ENCODE measurements at places on chromosomes 7 and 10.

- DNase-seq = no peak
- H3K36me3 ChIP-seq = no peaks in the 10 kb centered on the region
These were observed 94.3 kb upstream of the DNAAF5 start for GRCh38 chr7:631964-632830.

DNA sequence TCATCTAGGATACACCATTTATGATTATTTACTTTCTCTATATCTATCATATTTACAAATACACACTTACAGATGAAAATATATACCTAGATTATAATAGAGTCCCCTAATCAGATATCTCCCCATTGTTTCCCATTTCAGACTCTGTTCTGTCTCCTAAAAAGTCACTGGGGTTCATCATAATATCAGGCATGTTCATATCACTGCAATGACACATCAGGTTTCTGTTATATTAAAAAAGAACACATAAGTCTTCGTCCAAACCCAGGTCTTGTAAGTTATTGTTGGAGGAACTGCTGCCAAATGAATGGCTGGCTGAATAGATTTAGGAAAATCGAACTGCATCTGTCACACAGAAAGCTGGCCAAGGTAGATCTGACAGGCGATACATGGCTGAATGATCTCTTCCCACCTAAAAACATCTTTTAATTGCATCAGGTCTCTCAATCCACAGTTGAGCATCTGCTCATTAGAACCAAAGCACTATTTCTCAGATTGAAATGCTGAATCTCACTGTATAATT lies 178.7 kb downstream of the CACNA2D1 start:
- H3K36me3 ChIP-seq = no peaks in the 10 kb centered on the region
- no peak overlapping the region for H3K27ac ChIP-seq
- no peaks in the 10 kb centered on the region for H3K27me3 ChIP-seq
- H3K4me1 ChIP-seq = no peaks in the 10 kb centered on the region
- H3K4me3 ChIP-seq = no peak overlapping the region

GRCh38 chr10:116891208-116891607 lies 41.9 kb downstream of the ENO4 start:
- no peak for DNase-seq
- H3K4me1 ChIP-seq = peaks cover 5% of the 10 kb centered on the region
- H3K27ac ChIP-seq = no peak overlapping the region

DNA sequence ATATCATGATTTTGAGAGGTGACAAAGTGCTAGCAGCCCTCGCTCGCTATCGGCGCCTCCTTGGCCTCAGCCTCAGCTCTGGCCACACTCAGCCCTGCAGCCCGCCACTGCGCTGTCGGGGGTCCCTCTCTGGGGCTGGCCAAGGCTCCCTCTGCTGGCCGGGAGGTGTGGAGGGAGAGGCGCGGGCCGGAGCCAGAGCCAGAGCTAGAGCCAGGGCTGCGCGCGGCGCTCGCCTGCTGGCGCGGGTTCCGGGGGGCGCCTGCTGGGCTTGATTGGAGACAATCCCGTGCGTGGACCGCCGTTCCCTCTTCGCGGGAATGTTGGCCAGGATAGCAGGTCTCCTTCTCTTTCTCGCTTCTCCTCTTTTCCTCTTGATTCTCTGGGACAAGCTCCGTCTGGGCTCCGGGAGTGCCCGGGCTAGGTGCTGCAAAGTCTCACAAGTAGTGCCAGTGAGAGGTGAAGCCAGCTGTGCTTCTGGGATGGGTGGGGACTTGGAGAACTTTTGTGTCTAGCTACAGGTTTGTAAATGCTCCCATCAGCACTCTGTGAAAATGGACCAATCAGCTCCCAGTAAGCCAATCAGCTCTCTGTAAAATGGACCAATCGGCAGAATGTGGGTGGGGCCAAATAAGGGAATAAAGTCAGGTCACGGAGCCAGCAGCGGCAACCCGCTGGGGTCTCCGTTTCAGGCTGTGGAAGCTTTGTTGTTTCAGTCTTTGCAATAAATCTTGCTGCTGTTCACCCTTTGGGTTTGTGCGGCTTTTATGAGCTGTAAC lies 43.4 kb upstream of the ELMO1 start:
- H3K27me3 ChIP-seq = no peaks in the 10 kb centered on the region
- no peak overlapping the region for H3K4me3 ChIP-seq
- H3K27ac ChIP-seq = no peak overlapping the region
- no peaks in the 10 kb centered on the region for H3K36me3 ChIP-seq

DNA sequence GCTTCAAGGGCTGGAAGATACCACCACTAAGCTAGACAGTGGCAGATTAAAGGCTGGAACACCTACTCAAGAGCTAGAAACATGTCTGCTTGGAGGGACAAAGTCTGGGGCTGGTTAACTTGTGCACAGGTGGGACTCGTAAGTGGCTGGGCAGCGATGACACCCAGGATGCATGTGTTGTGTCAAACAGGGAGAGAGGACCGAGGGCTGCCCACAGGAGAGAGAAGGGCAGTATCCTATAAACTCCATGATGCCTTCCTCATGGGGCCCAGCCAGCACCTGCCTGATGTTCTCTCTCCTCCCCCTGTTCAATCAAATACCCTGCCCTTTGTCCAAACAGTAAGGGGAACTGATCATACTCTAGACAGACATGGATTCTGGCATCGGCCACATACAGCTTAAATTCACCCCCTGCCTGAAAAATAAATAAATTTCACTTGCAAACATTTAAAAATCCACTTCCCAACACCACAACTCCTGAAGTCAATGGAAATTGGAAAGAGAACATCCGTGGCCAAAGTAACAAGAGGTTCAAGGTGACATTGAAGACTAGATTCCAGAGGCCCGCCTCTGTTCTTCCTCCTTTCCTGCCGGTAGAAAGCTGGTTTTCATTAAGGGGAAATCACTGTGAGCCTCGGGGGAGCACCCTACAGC lies 50.6 kb downstream of the CHST15 start:
- peaks cover 26% of the 10 kb centered on the region for H3K4me1 ChIP-seq
- no peaks in the 10 kb centered on the region for H3K27me3 ChIP-seq
- no peak overlapping the region for H3K27ac ChIP-seq
- H3K36me3 ChIP-seq = peaks cover 27% of the 10 kb centered on the region
- DNase-seq = no peak
- H3K4me3 ChIP-seq = no peak overlapping the region

- peaks cover 12% of the 10 kb centered on the region for H3K4me1 ChIP-seq
- H3K36me3 ChIP-seq = no peaks in the 10 kb centered on the region
- H3K4me3 ChIP-seq = no peak overlapping the region
These were observed 21.7 kb upstream of the SMO start for GRCh38 chr7:129166745-129167144.

- no peaks in the 10 kb centered on the region for H3K27me3 ChIP-seq
- H3K4me3 ChIP-seq = no peak overlapping the region
- no peaks in the 10 kb centered on the region for H3K36me3 ChIP-seq
- H3K27ac ChIP-seq = no peak overlapping the region
These were observed 62.7 kb downstream of the NPY start for GRCh38 chr7:24346716-24347115.

GRCh38 chr10:62634576-62634975 lies 169.9 kb upstream of the ADO start:
- H3K36me3 ChIP-seq = no peaks in the 10 kb centered on the region
- H3K27ac ChIP-seq = no peak overlapping the region
- no peak for DNase-seq
- no peaks in the 10 kb centered on the region for H3K27me3 ChIP-seq

DNA sequence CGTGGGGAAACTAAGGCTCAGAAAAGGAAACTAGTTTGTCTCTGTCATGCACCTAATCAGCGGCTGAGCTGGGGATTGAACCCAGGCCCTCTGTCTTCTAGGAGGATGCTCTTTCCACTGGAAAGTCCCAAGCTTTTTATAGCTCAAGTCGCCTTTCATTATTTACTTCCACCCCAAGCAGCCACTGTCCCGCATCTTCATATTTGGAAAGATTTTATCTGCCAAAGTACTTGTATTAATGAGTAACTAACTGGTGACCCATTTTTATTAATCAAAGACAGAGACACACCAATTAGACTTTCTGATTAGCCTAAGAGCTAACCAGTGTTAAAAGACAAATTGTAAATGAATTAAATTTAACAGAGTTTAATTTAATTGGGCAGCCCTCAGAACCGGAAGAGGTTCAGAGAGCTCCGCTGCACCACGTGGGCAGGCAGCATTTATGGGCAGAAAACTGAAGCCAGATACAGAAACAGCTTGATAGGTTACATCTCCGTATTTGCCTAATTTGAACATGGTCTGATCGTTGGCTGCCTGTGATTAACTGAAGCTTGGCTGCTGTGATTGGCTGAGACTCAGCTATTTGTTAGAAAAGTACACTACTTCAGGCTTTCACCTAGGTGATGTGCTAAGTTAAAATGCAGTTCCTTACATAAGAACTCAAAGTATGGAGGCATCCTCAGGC lies 78.5 kb upstream of the PDCD4 start:
- no peaks in the 10 kb centered on the region for H3K27me3 ChIP-seq
- no peak overlapping the region for H3K4me3 ChIP-seq
- no peak overlapping the region for H3K27ac ChIP-seq
- H3K36me3 ChIP-seq = no peaks in the 10 kb centered on the region

- no peak overlapping the region for H3K27ac ChIP-seq
- no peak for DNase-seq
- no peak overlapping the region for H3K4me3 ChIP-seq
- H3K4me1 ChIP-seq = no peaks in the 10 kb centered on the region
- H3K36me3 ChIP-seq = no peaks in the 10 kb centered on the region
- H3K27me3 ChIP-seq = no peaks in the 10 kb centered on the region
These were observed 10.9 kb upstream of the PFKP start for GRCh38 chr10:3056280-3057037.

DNA sequence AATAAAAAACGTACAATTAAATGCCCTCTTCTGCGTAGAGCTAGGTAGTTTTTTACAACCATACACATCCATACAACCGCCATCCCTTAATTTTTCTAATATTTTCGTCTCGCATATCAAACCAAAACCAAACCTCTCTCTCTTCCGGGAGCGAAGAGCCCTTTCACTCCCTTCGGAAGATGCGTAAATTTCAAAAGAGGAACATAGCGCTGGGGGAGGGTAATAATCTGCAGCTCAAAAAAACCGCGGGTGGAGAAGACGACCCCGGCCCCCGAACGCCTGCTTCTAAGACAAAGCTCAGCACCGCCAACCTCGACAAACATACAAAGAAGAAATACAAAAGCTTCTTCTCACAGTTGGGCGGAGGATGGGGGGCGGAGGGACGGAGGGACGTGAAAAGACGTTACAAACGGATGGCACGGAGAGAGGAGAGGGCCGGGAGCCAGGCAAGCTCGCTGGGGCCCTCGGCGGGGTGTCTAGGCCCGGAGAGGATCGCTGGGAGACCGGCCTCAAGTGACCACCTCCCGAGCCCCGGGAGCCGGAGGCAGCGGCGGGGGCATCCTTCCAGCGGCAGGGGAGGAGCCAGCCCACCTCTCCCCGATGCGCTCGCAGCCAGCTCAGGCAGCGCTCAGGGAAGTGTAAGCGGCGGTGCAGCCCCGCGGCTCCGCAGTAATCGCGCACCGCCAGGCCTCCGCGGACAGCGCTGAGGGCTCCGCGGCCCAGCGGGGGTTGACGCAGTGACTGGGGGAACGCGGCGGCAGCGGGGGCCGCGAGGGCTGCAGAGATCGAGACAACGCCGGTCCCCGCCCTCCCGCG lies 851 bp downstream of the MKRN1 start:
- peak overlapping the region; percentile 92 for H3K4me3 ChIP-seq
- H3K4me1 ChIP-seq = peaks cover 16% of the 10 kb centered on the region

- DNase-seq = peak; percentile 83
- peaks cover 58% of the 10 kb centered on the region for H3K36me3 ChIP-seq
- H3K27ac ChIP-seq = no peak overlapping the region
- no peaks in the 10 kb centered on the region for H3K27me3 ChIP-seq
- no peak overlapping the region for H3K4me3 ChIP-seq
These were observed 72.9 kb upstream of the GRID1 start for GRCh38 chr10:86439544-86439943.

- no peaks in the 10 kb centered on the region for H3K4me1 ChIP-seq
- H3K27me3 ChIP-seq = no peaks in the 10 kb centered on the region
- no peaks in the 10 kb centered on the region for H3K36me3 ChIP-seq
- DNase-seq = no peak
These were observed 676.4 kb upstream of the NRP1 start for GRCh38 chr10:34010891-34011290.

DNA sequence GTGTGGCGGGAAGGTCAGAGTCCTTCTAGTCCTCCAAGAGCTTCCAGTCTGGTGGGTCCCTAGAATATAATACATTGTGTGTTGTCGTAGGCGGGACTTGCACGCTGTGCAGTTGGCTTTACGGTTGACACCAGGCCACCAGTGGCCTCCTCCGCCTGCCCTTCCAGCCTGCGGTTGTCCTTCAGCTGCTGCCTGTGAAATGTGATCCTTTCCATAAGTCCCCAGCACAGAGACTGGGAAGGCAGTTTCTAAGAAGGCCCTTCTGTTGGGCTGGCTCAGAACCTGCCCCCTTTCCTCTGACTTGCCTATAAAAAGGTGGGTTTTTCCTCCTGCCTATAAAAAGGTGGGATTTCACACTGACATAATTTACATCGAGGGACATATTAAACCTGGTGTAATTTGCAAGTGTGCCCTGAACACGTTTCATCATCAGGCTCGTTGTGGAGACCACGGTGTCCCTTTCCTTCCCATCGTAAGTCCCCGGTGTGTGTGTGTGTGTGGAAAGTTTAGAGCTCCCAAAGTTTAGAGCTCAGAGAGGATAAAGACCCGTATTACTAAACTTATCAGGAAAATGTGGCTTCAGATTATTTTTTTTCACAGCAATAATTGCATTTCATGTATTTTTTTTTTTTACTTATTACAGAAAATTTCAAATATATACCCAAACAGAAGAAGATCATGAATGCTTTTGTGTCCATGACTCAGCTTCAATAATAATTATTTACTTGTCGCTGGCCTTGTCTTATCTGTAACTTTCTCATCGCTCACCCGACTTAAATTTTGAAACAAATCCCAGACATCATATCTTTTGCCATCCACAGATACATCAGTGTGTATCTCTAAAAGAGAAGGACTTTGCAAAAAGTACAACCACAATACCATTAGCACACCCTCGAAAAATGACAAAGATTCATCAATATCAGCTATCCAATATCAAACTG lies 45.1 kb downstream of the CUX1 start:
- no peak for DNase-seq
- H3K27ac ChIP-seq = no peak overlapping the region
- H3K36me3 ChIP-seq = no peaks in the 10 kb centered on the region
- no peaks in the 10 kb centered on the region for H3K27me3 ChIP-seq
- H3K4me1 ChIP-seq = peaks cover 31% of the 10 kb centered on the region

All from upper lobe of left lung (tissue), 6 donors.